ENCODE measurements at places on chromosomes 4 and X.

DNA sequence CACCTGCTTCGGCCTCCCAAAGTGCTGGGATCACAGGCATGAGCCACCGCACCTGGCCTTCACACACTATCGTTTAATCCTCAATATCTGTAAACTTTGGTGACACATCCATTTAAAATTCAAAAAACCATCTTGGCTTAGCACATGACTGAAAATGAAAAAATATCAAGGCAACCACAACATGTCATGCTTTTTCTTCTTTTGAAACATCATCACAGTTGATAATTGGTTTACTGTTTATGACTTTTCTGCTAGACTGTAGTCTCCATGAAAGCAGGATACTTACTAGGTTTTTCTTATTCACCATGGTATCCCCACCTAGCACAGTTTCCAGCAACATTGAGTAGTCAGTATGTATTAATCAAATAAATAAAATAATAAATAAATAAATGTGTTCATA is 11.0 kb downstream of the GNRHR start:
- DNase-seq = no peak

GRCh38 chrX:37361596-37361995 is 12.4 kb downstream of the PRRG1 start:
- no peak for DNase-seq

- no peak for DNase-seq
Observed at GRCh38 chr4:128590034-128590740, 219.3 kb upstream of the JADE1 start.

DNA sequence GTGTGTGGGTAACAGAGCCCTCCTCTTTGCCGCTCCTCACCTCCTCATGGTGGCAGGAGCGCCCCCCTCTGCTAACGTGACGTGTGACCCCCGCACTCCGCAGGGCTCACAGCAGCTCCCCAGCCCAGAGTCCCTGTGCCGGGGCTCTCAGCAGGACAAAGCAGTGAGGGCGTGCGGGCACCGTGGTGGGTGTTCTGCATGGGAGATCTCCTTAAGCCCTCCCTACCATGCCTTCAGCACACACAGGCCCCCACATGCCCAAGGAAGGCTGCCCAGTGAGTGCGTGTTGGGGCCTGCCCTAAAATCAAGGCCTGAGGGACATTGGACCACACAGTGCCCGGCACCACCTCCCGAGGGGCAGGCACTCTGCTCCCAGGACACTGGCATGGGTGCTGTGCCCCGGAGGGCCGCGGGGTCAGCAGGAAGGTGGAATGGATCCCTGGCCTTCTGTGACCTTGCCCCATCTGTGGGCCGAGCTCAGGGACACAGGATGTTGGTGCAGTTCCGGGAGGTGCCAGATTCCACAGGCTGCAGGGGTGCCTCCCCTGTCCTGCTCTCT is 10.1 kb downstream of the PSAPL1 start:
- no peak for DNase-seq

DNA sequence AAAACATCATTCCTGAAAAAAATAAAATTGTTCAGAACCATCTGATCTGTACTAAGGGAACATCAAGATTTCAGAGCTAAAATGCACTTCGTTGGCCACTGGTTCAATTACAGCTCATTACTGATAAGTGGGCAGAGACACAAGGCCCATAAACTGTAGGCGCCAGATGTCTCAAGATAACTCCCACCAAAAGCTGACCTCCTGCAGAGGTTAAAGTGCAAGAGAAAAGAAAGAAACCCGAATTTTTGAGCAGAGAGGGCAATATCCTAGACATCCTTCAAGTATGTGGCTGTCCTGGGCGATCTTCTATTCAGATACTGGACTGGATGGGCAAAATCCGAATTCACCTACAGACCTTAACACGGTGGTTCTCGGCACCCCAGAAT is 660 bp downstream of the GEMIN8 start:
- peak; percentile 3 for DNase-seq

GRCh38 chr4:121980643-121981042 is 28.8 kb upstream of the TRPC3 start:
- no peak for DNase-seq

- DNase-seq = peak; percentile 64
Observed at GRCh38 chr4:158314756-158315487, 104.6 kb downstream of the TMEM144 start.

DNA sequence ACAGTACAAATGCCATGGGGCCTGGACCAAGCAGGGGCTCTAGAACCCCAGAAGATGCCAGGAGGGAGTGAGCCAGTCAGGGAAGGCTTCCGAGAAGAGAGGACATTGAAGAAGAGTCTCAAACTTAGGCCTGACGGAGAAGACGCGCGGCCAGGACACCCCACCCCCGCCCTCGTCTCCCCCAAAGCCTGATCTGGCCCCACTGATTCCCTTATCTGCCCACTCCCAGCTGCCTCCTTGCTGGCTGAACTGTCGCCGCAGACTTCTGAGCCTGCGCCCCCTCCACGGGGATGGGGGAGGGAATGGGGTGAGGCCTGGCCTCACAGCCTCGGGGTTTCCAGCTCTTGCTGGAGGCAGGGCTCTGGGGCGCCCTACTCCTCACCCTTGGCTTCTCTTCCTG is 3.6 kb upstream of the GATA1 start:
- no peak for DNase-seq
